ENCODE measurements at places on chromosomes 3 and 15.

GRCh38 chr3:126983653-126984390 lies 907 bp downstream of the PLXNA1 start:
- no peak for DNase-seq

DNA sequence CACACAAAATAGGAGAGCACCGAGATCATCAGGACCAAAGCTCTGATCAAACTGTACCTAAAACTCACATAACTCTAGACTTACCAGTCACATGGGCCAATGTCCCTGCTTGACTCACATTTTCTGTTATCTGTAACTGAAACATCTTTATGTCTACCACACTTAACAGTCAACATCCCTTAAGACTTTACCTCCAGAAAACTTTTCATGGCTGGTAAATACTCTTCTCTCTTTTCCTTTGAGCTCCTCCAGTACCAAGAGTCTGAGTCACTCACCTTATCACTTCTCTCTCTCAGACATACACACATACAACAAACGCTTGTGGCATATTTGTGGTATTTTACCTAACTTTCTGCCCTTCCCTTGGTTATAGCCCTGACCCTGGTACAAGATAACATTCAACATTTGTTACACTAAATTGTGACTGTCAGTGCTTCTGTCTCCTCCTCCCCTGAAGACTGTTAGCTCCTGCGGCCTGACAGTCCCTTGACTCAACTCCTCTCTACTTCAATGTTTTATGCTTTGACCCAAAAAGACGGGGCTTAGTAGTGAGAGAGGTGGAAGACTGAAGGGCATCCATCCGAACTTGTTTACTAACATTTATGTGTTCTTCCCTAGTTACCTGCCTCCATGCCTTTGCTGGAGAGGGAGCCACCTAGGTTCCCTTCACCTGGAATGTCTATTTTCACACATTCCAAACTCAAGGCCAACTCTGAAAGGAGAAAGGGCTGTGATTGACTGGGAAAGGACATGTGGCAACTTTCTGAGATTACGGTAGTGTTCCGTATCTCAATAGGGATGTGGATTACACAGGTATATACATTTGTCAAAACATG lies 3.7 kb upstream of the EFHB start:
- no peak for DNase-seq

DNA sequence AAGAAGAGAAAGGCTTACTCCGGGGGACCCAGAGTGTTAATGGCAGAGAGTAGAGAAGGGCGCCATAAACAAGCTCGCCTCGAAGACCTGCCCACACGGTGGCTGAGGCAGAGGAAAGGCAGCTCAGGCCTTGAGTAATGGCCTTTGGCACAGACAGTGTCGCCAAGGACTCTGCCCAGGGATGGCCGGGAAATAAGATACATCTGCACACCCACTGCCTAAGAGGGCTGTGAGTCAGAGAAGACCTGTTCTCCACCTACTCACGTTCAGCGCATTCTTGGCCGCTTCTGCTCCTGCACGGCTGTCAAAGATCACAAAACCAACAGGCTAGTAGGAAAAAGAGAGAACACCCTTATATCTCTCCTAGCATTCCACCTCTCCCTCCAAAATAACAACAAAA lies 26.2 kb downstream of the RBPMS2 start:
- peak; percentile 71 for DNase-seq

DNA sequence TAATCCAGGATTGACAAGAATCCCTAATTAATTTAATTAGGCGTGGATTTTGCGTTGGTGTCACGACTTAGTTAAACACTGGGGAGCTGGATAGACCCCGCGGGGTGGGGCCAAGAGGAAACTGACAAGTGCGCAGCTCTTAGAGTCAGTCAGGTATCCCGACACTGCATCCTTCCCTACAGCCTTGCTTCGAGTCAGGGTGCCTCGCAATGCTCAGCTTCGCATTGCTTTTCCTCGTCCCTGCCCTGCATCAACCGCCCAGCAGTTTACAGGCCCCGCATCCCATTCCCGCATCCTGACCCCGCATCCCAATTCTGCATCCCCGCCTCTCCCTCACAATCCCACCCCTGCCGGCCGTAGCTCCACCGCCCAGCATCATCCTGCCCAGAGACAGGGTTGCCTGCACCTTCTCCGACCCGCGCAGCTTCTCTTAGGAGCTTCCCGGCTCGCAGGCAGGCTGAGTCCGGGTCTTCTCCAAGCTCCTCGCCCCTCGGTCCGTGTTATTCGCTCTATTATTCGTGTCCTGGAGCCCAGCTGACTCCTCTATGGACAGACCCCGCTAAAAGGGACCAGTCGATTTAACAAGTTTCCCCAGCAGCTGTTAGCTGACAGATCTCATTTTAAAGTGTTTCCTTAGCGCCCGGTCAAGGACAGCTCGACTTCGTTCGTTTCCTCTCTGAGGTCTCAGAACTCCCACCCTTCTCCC lies 699 bp upstream of the SHOX2 start:
- DNase-seq: no peak

DNA sequence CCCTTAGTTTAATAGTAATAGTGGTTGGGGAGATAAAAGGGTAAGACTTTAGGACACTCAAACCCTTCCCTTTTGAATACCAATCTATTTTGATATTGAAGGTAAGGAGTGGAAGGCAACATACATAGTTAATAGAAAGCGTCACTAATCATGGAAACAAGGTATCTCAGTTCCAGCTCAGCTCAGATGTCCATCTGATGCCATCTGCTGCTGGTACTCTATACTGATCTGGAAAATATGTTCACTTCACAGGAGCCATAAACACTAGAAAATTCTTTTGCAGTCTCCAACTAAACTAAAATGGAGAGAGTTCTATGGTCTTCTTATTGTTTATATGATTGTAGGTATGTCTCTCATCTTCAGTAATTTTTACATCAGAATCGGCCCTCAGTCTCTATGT lies 1777.1 kb downstream of the OTOL1 start:
- DNase-seq: no peak

GRCh38 chr15:88804257-88804656 lies 1.0 kb downstream of the ACAN start:
- no peak for DNase-seq

GRCh38 chr3:43999728-44000319 lies 241.9 kb upstream of the TOPAZ1 start:
- no peak for DNase-seq

GRCh38 chr3:52769786-52770455 lies 819 bp downstream of the NEK4 start:
- DNase-seq: no peak

DNA sequence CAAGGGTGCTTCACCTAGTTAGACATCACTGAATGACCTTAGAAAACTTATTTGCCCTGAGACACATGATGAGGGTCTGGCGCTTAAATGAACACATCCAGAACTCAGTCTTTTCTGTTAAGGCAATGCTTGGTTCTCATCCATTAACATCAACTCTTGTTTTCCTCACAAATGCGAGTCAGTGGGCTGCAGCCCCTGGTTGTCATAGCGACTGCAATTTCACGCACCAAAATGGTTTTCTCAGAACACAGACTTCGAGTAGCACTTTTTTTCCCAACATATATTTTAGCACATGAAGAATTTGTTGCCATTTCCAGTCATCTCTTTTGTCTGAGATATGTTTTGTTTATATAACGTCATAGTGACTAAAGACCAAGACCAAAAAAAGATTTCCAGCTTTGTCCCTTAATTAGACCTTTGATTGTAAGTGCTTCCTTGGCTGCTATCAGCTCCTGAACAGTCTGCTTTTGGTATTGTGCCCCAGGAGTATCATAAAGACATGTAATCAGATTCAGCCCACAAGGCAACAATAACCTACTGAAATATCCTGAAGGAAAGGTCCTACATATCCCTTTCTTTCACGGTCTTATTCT lies 68.5 kb downstream of the GPR176 start:
- no peak for DNase-seq

DNA sequence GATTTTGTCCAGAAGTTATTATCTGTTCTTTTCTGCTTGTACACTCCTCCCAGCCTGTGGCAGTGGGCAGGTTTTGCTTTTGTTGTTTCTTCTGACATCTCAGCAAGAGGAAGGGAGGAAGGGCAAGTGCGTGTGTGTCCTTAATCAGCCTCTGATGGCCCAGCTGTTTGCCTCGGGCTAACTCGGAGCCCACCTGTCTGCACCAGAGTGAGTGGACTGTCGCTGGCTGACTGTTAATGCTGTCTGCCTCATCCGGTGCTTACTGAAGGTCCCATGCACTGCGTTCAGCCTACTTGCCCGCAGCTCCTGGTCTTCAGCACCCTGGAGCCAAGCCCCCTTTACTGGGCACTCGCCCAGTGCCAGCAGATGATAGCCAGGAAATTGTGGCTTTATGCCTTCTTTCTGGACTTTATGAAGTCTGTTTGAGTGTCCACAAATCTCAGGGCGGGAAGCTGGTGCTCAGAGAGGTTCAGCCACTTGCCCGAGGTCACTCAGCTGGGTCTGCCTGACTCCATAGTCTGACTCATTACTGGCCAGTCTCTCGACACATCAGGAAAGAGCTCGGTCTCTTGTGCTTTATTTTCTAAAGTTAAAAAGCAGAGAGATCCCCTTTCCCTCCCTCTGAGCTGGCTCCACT lies 89.5 kb downstream of the CHRNA7 start:
- DNase-seq: no peak

GRCh38 chr15:38691377-38691776 lies 126.8 kb upstream of the RASGRP1 start:
- DNase-seq: no peak

- no peak for DNase-seq
Measured at GRCh38 chr15:80645494-80646065, 49.5 kb upstream of the ABHD17C start.

- DNase-seq: no peak
Measured at GRCh38 chr15:44215594-44215993, 20.5 kb upstream of the FRMD5 start.

GRCh38 chr3:111906656-111907055 lies 47.6 kb downstream of the PHLDB2 start:
- no peak for DNase-seq

- DNase-seq: no peak
Measured at GRCh38 chr3:176075046-176075445, 1122.2 kb downstream of the TBL1XR1 start.

GRCh38 chr3:59364496-59364895 lies 314.7 kb upstream of the CFAP20DC start:
- no peak for DNase-seq

GRCh38 chr3:58082047-58082446 lies 73.8 kb downstream of the FLNB start:
- no peak for DNase-seq

- no peak for DNase-seq
Measured at GRCh38 chr15:66424963-66425612, 38.4 kb downstream of the MAP2K1 start.

DNA sequence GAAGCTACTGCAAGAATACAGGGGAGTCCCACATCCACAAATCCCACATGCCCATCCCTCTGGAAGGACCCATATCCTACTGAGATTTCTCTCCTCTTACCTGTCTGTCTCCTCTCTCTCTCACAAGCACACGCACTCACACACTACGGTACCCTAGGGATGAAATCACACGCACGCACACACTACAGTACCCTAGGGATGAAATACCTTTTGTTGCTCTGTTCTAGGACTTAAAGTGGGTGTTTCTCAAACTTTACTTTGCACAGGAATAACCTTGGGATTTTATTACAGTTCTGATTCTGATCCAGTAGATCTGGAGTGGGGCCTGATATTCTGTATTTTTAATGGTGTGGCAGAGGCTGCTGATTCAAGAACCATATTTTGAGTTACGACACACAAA lies 622.2 kb upstream of the ZNF385D start:
- DNase-seq: no peak

- no peak for DNase-seq
Measured at GRCh38 chr3:99586701-99587100, 51.7 kb upstream of the COL8A1 start.

DNA sequence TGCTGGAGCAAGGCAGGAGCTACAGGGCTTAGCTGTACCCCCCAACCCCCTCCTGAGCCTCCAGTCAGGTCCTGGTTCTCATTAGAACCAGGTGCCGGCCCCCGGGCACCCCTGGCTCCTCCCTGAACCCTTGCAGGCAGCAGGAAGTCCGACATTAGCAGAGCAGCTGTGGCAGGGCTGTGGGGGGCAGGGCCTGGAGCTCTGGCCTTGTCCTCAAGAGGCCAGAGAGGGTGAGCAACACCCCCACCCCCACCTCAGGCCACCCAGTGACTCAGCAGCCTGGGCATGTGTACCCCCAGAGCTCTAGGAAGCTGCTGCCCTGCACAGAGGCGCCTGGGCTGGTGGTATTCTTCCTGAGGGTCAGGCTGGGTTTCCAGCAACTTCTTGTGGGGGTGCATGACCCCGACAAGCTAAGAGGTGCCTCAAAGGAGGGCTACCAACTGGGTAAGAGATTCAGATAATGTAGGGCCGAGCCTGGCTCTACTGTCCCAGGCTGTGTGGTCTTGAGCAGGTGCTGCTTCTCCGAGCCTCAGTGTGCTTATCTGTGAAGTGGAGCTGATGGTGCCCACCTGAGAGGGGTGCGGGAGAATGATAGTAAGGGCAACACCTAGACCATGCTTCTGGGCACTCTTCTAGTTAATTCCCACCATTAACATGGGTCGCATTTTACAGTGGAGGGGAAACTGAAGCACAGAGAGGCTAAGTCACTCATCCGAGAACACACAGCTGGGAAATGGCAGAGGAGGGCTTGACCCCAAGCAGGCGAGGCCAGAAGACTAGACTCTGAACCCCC lies 16.0 kb downstream of the H1-8 start:
- no peak for DNase-seq

- DNase-seq: no peak
Measured at GRCh38 chr3:136396916-136397315, 146.8 kb downstream of the PCCB start.

DNA sequence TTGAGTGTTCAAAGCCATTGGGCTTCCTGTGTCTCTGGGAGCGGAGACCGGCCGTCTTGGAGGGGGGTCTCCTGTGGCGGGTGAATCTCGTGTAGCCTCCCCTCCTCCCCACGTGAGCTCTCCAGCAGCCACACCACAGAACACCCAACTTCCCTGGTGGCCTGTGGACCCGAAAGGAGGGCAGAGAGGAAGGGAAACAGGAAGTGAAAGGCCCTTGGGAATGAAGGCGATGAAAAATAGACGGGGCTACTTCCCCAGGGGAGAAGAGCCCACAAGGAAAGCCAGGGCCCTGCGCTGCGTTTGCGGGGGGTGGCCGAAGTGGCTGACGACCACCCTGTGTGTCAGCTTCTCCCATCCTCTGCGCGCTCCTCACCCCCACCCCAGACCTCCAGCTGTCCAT lies 5.4 kb downstream of the ANKRD63 start:
- no peak for DNase-seq

DNA sequence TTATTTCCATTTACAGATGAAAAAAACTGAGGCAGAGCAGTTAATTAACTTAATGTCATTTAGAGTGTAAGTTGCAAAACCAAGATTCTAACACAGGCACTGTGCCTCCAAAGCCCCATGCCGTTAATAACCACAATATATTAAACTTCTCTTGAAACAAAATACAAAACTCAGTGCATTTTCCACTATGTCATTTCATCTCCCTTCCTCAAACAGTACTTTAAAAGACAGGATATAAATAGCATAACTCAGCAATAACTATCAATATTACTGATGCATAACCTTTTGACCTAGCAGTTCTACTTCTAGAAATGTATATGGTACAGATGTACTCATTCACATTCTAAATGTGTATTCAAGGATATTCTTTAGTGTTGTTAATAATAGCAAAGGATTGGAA lies 5.1 kb upstream of the TASOR start:
- DNase-seq: no peak

- no peak for DNase-seq
Measured at GRCh38 chr3:27532426-27533260, 48.5 kb upstream of the SLC4A7 start.

- DNase-seq: no peak
Measured at GRCh38 chr3:108091498-108092250, 843 bp upstream of the CD47 start.

GRCh38 chr15:36005542-36005941 lies 459.6 kb upstream of the DPH6 start:
- no peak for DNase-seq

GRCh38 chr15:67307156-67307555 lies 52.6 kb downstream of the IQCH start:
- DNase-seq: no peak
